Calu3 (cell line): ENCODE measurements at places on chromosomes 4 and X. TPM values are rescaled to one million over a fixed set of nuclear protein-coding genes. Genes with fewer than 3 reads are reported as not detected.

DNA sequence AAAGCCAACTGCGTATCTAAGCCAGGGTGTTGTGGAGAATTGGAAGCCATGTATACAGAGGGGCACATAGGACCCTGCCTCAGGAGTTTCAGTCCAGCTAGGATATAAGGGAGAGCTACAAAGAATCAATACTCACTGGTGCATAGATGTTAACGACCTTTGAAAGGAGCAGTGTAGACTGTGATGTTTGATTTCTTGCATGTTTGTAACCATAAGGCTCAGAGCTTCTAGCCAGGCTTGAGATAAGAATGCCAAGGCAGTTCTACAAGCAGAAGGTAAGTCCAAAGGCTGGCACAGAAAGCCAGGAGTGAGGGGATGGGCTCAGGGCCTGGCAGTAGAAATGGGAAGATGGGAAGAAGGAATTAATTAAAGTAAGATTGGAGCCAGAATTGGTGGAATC, 75.7 kb downstream of the CC2D2A start:
- H3K4me1 ChIP-seq: no peaks in the 10 kb centered on the region
- no peaks in the 10 kb centered on the region for H3K36me3 ChIP-seq
- no peak overlapping the region for H3K4me3 ChIP-seq
- no peak overlapping the region for H3K27ac ChIP-seq
- no peaks in the 10 kb centered on the region for H3K27me3 ChIP-seq

DNA sequence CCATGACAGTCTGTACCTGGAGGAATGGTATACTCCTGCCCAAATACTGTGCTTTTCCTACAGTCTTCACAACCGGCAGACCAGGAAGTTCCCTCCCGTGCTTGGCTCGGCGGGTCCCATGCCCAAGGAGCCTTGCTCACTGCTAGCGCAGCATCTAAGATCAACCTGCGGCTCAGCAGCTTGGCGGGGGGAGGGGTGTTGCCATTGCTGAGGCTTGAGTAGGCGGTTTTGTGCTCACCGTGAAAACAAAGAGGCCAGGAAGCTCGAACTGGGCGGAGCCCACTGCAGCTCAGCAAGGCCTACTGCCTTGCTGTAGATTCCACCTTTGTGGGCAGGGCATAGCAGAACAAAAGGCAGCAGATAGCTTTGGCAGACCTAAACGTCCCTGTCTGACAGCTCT, 152.7 kb downstream of the TEX11 start:
- H3K4me1 ChIP-seq: no peaks in the 10 kb centered on the region
- peaks cover 57% of the 10 kb centered on the region for H3K27me3 ChIP-seq
- no peak for DNase-seq
- no peaks in the 10 kb centered on the region for H3K36me3 ChIP-seq
- H3K4me3 ChIP-seq: no peak overlapping the region

GRCh38 chr4:181611946-181612600, 631.1 kb upstream of the TENM3 start:
- no peaks in the 10 kb centered on the region for H3K36me3 ChIP-seq
- no peak for DNase-seq
- H3K4me1 ChIP-seq: peaks cover 5% of the 10 kb centered on the region
- no peaks in the 10 kb centered on the region for H3K27me3 ChIP-seq

DNA sequence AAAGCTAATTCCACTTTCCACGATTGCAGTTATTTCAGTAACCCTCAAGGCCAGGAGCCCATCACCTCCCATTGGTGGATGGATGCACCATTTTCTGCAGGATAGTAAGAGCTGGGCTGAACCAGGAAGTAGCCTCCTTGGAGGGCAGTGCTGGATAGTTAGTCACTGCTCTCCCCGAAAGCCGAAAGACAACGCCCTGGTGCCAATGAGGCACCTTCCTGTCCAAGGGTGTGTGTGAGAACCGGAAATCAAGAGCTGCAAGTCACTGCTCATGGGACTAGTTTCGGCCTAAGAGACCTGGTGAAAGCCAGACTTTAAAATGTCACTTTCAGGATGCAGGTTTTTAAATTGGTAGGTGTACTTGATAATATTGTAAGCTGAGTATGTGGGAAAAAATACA, 203.8 kb upstream of the HS3ST1 start:
- H3K27me3 ChIP-seq: no peaks in the 10 kb centered on the region
- peak overlapping the region; percentile 98 for H3K27ac ChIP-seq
- DNase-seq: peak; percentile 66
- H3K4me1 ChIP-seq: peaks cover 90% of the 10 kb centered on the region
- no peak overlapping the region for H3K4me3 ChIP-seq

PNMA6A gene
- 0.31 and 0.44 TPM in 2 replicates for total RNA-seq
